ENCODE measurements at places on chromosomes 6 and 20. TPM values are rescaled to one million over a fixed set of nuclear protein-coding genes. Genes with fewer than 3 reads are reported as not detected.

The DHX16 gene
- 36.6 TPM for total RNA-seq

The FAM217A gene
- total RNA-seq = not detected

The MYLIP gene
- total RNA-seq = 33.2 TPM

The ADGRB3 gene
- 0.16 TPM for total RNA-seq

The PRRT1 gene
- 0.09 TPM for total RNA-seq

The PLA2G7 gene
- total RNA-seq = not detected

The BTN1A1 gene
- total RNA-seq = not detected

The LAMA4 gene
- 569 TPM for total RNA-seq

The BPIFB4 gene
- not detected for total RNA-seq

The PDE7B gene
- 43.3 TPM for total RNA-seq

The LRRC73 gene
- 0.60 TPM for total RNA-seq

The CRISP3 gene
- total RNA-seq = not detected

The TSHZ2 gene
- 0.63 TPM for total RNA-seq

The DEFB132 gene
- total RNA-seq = not detected

The RARS2 gene
- 27.4 TPM for total RNA-seq

The DDO gene
- 0.09 TPM for total RNA-seq

The EYA4 gene
- total RNA-seq = 13.1 TPM

The WFDC2 gene
- not detected for total RNA-seq

The PSORS1C2 gene
- total RNA-seq = not detected

The BCLAF1 gene
- total RNA-seq = 56.8 TPM

The ADIG gene
- not detected for total RNA-seq

The ANKEF1 gene
- total RNA-seq = 1.7 TPM

The TBX18 gene
- total RNA-seq = 8.2 TPM

The PPP1R3G gene
- 3.8 TPM for total RNA-seq

The TNFRSF6B gene
- total RNA-seq = 0.52 TPM

The WFDC9 gene
- not detected for total RNA-seq

The NKAIN2 gene
- not detected for total RNA-seq

The SDC4 gene
- total RNA-seq = 78.1 TPM

The MOG gene
- total RNA-seq = not detected

The SMPDL3A gene
- total RNA-seq = 57.7 TPM

The DYNLRB1 gene
- 57.4 TPM for total RNA-seq

The PI3 gene
- total RNA-seq = not detected

The TCP11 gene
- total RNA-seq = not detected

The TCF15 gene
- under 0.01 TPM for total RNA-seq

The CRISP2 gene
- total RNA-seq = not detected

The VSX1 gene
- not detected for total RNA-seq

The CD24 gene
- total RNA-seq = 1.1 TPM

The CDSN gene
- total RNA-seq = not detected

The CLPSL1 gene
- total RNA-seq = not detected

The SIM1 gene
- total RNA-seq = not detected

The CCDC170 gene
- total RNA-seq = 0.47 TPM

The CEBPB gene
- 39.2 TPM for total RNA-seq

The AGER gene
- total RNA-seq = 0.16 TPM

Measured in bronchial smooth muscle cell (primary cell).